Activated CD4-positive, alpha-beta T cell treated with anti-CD3 and anti-CD28 coated beads, Interleukin-2, amount 50 U/mL, for 24 hours (primary cell): ENCODE measurements at places on chromosomes 5 and 9.

DNA sequence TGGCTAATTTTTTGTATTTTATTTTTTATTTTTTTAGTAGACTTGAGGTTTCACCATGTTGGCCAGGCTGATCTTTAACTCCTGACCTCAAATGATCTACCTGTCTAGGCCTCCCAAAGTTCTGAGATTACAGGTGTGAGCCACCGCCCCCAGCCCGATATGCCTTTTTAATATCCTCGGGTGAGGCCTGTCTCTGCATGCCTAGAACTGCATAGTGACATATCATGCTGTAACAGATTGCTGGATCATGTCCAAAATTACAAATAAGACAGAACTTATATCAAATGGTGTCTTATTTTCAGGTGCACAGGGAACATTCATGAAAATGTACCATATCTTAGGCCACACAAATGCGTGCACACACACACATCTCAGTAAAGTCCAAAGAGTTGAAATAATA, 39.1 kb upstream of the PJA2 start:
- DNase-seq = no peak

DNA sequence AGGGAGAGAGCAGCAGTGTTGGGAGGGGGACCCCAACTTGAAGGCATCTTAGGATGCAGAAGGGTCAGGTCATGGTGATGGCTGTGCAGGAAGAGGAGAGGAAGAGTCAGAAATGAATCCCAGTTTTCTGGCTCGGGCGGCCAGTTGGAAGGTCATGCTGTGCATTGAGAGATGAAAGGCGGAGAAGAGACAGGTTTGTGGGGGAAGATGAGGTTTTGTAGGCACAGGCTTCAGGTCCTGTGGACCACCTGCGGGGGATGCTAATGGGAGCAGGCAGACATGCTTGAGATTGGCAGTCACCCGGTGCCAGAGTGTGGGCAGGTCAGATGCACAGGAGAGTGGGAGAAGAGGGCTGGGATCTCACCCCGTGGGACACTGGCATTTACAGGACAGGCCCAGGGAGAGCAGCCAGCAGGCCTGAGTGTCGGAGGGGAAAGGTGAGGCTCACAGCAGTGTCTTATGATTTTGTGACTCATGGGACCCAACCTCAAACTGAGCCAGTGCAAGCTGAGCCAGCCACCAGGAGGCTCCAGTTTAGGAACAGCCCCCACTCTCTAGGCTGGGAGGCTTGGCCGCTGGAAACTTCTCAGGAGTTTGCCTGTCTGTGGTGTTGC, 17.5 kb downstream of the STXBP1 start:
- no peak for DNase-seq

DNA sequence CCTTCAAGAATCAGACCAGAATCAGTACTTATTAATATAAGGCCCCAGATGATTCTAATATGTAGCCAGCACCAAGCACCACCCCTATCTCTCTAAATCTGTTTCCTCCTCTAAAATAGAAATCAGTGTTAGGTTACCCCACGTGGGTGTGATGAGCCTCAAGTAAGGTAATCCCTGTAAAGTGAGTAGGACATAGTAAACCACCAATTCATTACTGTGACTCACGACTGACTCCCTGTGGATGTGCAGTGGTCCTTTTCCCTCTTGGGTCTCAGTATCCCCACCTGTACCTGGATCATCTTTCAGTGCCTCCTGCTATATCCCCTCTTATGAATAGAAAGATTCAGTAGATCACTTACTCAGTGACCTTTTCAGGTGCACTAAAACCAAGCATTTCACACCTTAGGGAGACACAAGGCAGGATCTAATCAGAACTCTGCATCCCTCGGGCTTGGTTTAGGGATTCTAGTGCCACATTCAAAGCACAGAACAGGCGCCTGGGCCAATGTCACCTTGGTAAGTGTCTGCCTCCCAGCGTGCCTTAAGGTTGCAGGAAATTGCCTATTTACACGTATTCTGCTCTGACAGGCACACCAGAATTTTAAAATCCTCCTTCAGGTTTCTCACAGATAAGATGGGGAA, 12.2 kb upstream of the ALDH1B1 start:
- no peak for DNase-seq

GRCh38 chr9:78026416-78026815, 5.2 kb downstream of the GNAQ start:
- DNase-seq = no peak

DNA sequence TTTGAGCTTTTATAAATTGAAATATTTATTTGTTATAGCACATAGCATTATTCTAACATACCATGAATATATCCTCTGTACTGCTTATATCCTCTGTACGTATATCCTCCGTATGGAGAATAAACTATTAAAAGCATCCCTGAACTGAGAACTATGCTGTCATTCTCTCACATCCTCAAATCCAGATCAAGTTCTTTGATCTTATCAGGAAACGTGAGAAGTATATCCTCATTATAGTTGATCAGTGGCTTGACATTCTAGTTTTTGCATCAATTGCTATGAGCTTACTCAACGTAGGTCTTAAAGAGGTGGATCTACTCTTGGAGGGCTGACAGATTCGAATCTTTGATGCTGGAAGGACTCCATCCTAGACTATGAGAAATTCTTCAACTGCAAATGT, 37.4 kb downstream of the IL7R start:
- no peak for DNase-seq

- DNase-seq = no peak
Observed at GRCh38 chr9:108755979-108756378, 99.8 kb downstream of the ACTL7B start.

- no peak for DNase-seq
Observed at GRCh38 chr5:109328626-109329025, 81.1 kb downstream of the PJA2 start.

DNA sequence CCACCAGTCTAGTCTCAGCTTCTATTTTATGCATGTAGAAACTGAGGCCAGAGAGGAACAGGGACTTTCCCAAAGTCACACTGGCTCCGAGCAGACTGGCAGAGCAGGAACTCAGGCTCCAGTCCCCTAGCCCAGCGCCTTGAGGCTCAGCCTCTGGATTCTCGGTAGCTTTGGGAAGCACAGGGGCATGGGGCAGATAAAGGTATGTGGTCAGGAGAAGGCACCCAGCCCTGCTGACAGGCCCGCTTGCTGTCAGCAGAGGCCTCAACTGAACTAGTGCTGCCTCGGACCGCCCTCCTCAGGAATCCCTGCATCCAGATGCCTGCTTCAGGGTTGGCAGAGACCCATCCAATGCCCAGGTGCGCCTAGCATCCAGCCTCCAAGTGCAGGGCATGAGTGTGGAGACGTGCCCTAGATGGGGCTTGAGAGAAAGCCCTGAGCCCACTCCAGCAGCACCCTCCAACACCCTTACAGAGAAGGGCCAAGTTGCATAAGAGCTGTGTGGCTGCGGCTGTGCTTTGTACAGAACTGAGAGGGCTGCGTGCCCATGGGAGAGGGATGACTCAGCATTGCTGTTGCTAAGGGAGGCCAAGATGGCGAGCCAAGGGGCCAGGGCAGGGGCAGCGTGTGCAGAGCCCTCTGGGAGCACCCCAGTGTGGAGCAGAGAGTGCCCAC, 168.6 kb downstream of the MACROH2A1 start:
- no peak for DNase-seq
